Activated CD4-positive, alpha-beta memory T cell treated with anti-CD3 and anti-CD28 coated beads, Interleukin-2, amount 10 ng/mL, durations not matched to agents 7 days and 5 days (primary cell): ENCODE measurements at places on chromosomes 2 and 18.

- DNase-seq: no peak
These were observed 266.9 kb downstream of the TWIST2 start for GRCh38 chr2:239114616-239115265.

DNA sequence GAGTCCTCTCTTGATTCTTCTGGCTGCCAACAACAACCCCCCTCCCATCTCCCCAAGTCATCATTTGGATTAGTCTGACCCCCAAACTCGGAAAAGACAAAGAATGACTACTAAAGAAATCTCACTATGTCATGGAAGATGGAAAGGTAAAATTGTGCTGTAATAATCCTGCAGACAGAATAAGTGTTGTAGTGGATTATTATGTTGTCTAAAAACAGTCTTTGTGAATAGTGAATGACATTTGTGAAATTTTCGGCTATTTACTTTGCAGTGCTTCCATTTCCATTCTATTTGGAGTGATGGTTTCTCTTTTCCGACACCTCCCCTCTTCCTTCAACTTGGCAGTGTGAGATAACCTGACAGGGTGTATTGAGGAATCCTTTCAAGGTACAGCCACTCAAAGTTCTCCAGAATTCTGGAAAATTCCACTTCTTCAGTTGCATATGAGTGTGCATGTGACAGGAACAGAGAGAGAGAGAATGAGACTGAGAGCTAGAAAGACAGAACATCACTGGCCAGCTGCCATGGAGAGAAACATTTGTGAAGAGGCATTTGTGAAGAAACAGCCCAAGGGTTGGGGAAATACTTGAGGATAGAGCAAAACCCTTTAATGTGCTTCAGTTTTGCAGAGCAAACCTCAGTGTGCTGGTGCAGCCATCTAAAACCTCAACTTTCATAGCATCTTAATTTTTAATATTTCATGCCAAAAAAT, 141.9 kb upstream of the DLX2 start:
- DNase-seq: no peak

DNA sequence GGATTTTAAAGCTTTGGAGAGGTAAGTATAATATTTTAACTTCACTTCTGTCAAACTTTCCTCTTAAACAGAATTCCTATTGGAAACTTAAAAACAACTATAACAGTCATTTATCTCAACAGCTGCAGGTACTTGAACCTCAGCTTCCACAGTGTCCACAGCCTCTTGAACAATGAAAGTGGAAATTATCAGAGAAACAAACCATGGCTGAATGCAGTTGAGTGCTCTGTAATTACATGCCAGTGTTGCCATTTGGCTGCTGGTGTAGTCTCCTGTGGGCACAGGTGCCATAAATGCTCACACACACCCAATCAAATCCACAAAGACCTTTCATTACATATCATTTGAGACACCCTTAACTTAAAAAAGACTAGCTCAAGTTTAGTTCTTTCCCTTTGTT, 125.1 kb downstream of the CPS1 start:
- no peak for DNase-seq

DNA sequence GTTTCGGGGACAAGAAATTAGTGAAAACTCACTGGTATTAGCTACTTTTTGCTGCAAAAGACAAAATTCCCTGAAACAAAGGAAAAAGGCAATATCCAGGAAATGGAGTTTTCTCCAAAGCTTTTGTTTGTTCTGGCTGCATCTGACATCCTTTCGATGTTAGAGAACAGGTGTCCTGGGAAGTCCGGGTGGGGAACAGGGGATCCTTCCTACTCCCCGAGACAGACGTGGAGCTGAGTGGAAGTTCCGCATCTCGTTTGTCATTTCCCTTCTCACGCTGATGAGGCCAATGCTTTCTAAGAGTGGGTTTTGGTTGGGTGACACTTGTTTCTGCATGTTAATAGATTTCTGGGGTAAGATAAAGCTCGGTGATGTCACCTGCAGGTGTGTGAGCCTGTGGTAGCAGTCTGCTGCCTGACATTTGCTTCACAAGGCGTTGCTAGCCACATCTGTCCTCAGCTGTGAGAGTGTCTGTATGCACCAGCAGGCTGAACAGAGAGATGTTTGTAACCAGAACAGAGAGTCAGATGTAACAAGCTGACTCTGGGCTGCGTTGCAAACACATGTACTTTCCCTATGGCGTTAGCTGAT, 125.9 kb downstream of the ACOXL start:
- peak; percentile 46 for DNase-seq

DNA sequence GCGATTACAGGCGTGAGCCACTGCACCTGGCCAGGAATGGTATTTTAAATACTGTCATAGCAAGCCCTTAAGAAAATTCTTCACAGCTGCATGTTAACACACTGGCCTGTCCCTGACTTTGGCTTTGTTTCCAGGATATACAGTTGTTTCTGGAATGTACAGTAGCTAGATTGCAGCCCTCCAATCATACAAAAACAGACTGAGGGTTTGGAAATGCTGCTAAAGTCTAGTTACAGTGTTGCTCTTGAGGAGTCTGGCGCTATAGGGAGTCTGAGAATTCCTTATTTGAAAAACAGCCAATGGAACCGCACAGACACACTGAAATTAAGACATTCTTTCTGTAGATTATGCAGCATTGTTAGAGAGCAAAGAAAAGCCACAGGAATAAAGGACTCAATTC, 37.7 kb downstream of the STON1 start:
- no peak for DNase-seq

DNA sequence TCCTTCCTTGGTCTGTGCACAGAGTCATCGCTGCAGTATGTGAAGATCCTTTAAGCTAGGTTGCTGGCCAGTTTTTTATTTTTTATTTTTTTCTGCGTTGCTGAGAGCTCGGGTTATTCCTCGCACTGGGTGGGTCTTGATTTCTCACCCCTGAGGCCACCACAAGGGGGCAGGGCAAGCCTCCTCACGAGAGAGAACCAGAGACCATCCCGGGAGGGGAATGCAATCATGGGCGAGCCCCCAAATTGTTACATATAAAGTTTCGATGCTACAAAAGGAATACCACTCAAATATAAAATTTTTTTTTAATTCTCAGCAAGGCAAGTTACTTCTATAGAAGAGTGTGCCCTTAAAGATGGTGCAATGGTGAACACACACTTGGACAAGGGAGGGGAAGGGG, 24.9 kb downstream of the HTR2B start:
- no peak for DNase-seq

GRCh38 chr18:33755931-33756560, 178.0 kb downstream of the ASXL3 start:
- no peak for DNase-seq

DNA sequence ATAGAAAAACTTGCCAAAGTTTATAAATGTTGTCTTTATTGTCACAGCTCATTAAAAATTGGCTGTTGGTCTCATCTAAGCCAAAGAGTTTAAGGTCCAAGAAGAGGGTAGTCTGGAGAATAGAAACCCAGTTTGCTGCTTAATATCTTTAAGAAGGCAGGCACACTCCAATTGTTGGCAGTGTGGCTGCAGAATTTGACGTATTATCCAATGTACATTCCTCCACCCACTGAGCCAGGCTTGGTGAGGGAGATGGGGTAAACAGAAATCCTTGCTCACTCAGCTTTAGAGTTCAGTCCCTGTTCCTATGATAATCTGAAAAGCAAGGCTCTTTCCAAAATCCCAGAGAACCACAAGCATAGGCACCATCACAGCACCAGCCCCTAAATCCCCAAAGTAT, 10.7 kb upstream of the ADD2 start:
- no peak for DNase-seq

GRCh38 chr18:61085761-61086160, 247.5 kb upstream of the CDH20 start:
- DNase-seq: no peak

GRCh38 chr2:219278655-219279150, 463 bp upstream of the DNAJB2 start:
- no peak for DNase-seq

GRCh38 chr18:34493566-34494358, 216.3 kb upstream of the DTNA start:
- DNase-seq: no peak

GRCh38 chr18:46415532-46416252, 241.3 kb downstream of the LOXHD1 start:
- DNase-seq: no peak

DNA sequence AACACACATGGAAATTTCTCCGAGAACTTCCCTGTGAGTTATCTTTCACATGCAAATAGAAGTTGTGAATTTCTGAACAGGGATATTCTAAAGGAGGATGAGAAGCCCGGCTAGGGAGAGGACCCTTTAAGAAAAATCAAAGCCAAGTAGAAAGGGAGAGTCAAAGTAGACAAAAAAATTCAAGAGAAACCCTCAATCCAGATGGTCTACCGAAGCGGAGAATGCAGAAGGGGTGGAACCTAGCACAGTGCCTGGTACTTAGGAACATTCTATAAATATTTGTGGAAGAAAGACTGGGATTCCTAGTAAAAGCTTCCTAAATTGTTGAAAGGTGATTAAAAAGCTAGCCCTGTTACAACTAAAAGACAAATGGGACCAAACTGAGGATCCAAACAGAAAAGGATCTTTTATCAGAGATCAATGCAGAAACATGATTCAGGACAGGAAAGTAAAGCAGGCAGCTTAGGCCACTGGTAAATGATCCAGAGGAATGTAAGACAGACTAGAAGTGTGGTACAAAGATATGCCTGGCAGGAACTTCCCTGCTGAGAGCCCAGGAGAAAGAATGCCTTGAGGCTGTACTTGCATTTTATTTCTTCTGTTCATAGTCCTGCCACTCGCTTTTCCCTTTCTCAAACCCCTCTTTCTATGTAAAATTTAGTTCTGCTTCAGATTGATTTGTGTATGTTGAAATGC, 19.5 kb upstream of the GLS start:
- no peak for DNase-seq

GRCh38 chr2:224127871-224128501, 88.9 kb upstream of the SERPINE2 start:
- no peak for DNase-seq

DNA sequence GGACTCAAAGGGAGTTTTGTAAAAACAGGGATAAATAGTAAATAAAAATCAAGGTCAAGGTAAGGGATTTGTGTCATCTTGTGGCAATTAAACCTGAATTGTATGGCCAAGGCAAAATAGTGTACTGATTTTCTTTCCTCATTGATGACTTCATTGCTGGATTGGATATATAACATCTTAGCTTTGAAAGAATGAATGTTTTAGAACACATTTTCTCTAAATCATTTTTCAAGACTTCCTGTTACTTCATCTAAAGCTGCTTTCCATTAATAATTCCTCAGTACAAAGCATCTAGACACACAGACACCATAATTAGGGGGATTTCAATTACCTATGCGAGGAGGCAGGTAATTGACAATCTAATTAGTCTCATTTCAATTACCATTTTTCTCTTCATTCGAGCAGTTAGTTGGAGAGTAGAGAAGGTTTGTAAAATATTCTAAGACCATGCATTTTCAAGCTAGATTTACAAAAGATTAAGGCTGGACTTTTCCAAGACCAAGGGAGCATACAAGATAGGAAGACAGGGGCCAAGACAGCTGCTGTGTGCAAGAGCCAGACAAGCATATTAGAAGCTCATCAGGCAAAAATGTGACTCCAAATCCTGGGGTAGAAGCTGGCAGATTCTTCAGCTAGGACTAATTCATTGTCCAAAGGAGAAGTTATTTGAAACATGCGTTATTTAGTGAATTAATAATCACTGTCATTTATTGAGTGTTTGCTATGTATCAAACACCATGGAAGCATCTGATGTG, 253.6 kb downstream of the EPHA4 start:
- DNase-seq: no peak

GRCh38 chr18:34859496-34859895, 149.4 kb downstream of the DTNA start:
- no peak for DNase-seq

DNA sequence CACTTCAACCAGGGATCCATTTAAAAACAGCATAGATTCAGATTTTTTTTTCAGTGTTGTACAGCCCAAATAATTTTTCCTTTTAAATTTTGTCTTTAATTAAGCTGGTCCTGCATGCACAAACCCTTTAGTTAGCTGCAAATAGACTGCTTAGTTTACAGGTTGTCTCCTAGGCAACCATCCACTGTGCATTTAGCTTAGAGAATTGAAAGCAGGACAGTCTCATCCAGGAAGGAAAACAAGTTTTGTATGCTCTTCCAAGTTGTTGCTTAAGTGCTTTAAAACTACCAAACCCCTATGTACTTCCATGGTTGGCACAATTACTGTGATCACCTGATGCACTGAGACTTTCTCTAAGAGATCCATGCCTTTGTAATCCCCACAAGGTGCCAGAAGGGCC, at the start of gene MAP3K19:
Gene MAP3K19 (minus strand): TSS at position 148 of the 400 bp plus-strand sequence. CDS start 22,800 bp downstream, outside the sequence.
- no peak for DNase-seq

GRCh38 chr2:101386599-101387150, 628 bp downstream of the CREG2 start:
- no peak for DNase-seq

- DNase-seq: no peak
These were observed 68.4 kb upstream of the RTN4 start for GRCh38 chr2:55118643-55119083.

GRCh38 chr2:12602661-12603060, 114.1 kb upstream of the TRIB2 start:
- no peak for DNase-seq

GRCh38 chr2:80329491-80329890, 24.9 kb upstream of the LRRTM1 start:
- DNase-seq: no peak

- no peak for DNase-seq
These were observed 635.8 kb downstream of the RNF144A start for GRCh38 chr2:7552825-7553570.

DNA sequence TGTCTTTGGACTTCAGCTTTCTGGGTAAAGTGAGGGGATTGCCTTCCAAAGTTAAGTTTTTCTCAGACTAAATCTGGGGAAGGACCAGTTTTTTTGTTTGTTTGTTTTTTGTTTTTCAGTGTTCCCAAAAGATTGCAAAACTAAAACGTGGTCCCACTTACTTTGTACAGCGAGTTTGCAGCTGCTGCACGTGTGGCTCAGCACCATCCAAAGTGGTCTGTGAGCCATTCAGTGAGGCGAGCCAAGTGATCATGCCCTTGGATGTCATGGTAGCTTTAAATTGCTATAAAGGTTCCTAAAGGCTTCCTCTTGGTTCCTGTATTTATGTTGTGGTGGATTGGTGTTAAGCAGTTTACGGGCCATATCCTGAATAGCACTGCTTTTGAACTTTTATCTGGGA, 23.0 kb downstream of the TET3 start:
- no peak for DNase-seq

DNA sequence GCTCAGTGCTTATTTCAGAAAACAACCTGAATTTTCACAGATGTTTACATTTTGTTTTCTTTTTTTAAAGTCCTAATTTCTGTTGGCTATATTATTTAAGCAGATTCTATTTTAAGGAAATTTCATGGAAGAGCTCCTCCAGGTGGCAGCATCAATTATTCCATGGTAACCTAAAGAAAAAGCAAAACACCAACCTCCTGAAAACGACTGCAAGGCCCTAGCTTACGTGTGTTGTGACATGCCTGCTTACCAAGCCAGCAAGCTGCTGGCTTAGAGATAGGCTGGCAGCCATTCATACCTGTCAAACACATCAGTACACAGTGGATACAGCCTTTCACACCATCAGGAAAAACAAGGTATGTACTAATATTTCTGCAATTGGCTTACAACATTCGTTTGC, 64.9 kb downstream of the LPIN2 start:
- DNase-seq: no peak

GRCh38 chr2:238978497-238978896, 130.6 kb downstream of the TWIST2 start:
- DNase-seq: no peak
